H9 (cell line): ENCODE measurements at places on chromosomes 2 and 18. TPM values are rescaled to one million over a fixed set of nuclear protein-coding genes. Genes with fewer than 3 reads are reported as not detected.
A peak's percentile ranks its signal among the peaks of the same experiment; 100 is the strongest.

GRCh38 chr2:68302281-68302875 is 17.4 kb downstream of the CNRIP1 start:
- no peaks in the 10 kb centered on the region for H3K36me3 ChIP-seq
- no peaks in the 10 kb centered on the region for H3K27me3 ChIP-seq
- H3K27ac ChIP-seq, result no peak overlapping the region
- DNase-seq, result no peak
- H3K4me1 ChIP-seq, result no peaks in the 10 kb centered on the region

DNA sequence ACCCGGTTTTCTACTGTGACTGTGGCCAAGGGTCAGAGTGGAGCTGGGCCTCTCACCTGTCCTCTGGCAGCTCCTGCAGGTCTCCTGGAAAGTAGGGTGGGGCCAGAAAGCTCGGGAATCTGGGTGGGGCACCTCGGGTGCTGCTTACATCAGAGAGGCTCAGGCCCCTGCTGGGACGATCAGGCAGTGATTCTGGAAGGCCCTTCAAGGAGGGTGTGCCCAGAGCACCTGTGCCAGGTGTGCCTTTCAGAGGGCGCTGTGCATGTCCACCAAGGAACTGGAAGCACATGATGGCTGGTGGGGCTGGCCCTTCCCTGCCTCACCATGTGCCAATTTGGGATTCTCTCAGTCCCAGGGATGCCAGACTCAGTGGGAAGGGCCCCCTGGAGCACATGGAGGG is 44.0 kb downstream of the ATP6V1C2 start:
- no peak overlapping the region for H3K4me3 ChIP-seq
- DNase-seq, result no peak
- H3K27me3 ChIP-seq, result no peaks in the 10 kb centered on the region

DNA sequence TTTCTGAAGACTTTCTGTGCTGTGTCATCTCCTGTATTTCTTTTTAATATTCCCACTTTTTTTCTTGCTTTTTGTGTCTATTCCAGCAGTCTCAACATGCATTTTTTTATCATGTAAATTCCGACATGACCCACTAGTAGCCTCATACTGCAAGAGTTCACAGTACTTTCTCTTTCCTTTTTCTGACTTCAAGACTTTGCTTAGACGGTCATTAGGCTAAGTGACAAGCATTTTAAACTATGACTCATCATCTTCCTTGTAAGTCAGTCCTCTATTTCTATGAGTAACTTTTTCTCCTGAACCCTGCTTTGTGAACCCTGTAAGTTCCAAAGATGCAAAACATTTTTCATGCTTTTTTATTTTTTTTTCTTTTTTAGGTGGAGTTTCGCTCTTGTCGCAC is 381.2 kb downstream of the TXNL1 start:
- no peaks in the 10 kb centered on the region for H3K27me3 ChIP-seq
- no peak for DNase-seq
- no peak overlapping the region for H3K4me3 ChIP-seq
- no peaks in the 10 kb centered on the region for H3K4me1 ChIP-seq
- no peak overlapping the region for H3K27ac ChIP-seq

Gene POTEI
- 0.99 and 1.2 TPM in 2 replicates for total RNA-seq

DNA sequence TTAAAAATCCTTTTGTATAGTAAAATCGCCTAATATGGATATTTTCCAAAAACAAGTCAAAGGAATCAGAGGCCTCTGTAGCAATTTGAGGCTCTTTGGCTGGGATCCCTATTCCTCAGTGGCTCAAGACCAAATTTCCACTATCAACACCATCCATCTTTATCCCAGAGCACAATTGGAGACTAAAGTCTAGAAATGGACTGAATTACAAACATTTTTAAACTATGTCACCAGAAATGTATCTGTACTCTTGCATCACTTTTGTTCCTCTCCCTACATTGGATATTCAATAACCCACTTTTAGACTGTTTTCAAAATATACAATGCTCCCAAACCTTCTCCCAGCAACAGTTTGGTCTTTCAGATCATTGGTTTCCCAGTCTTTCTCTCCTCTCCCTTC is 140.4 kb upstream of the KLHL29 start:
- H3K4me1 ChIP-seq, result no peaks in the 10 kb centered on the region
- no peak overlapping the region for H3K4me3 ChIP-seq
- H3K27ac ChIP-seq, result no peak overlapping the region
- H3K27me3 ChIP-seq, result no peaks in the 10 kb centered on the region; the same call in 1 of the 2 replicates

GRCh38 chr2:44759823-44760222 is 181.7 kb upstream of the SIX3 start:
- no peaks in the 10 kb centered on the region for H3K27me3 ChIP-seq
- H3K4me3 ChIP-seq, result no peak overlapping the region
- no peaks in the 10 kb centered on the region for H3K36me3 ChIP-seq
- DNase-seq, result no peak
- no peak overlapping the region for H3K27ac ChIP-seq

DNA sequence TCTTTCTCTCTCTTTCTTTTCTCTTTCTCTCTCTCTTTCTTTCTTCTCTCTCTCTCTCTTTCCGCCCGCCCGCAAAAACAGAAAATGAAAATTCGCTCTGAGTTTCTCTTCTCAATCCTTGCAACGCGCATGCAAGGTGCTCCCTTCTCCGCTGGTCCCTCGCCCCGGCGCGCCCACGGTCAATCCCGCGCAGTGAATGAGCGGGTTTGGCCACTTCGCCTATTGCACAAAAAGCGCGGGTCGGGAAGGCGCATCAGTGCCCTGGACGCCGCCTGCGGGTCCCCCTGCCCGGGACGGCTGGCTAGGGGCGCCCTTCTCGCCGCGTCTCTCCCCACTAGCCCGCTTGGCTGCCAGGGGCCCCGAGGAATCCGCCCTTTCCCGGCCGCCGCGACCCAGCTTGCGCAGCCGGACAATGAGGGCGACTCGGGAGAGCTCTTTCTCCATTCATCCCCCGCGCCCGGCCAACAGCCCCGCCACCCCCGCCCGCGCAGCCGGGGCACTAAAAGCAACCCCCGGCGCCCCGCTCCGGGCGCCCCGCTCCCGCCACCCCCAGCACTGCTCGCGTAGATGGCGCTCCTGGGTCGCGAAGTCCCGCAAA is 706 bp downstream of the LAMA1 start:
- no peaks in the 10 kb centered on the region for H3K4me1 ChIP-seq
- peak overlapping the region; percentile 70 for H3K4me3 ChIP-seq

DNA sequence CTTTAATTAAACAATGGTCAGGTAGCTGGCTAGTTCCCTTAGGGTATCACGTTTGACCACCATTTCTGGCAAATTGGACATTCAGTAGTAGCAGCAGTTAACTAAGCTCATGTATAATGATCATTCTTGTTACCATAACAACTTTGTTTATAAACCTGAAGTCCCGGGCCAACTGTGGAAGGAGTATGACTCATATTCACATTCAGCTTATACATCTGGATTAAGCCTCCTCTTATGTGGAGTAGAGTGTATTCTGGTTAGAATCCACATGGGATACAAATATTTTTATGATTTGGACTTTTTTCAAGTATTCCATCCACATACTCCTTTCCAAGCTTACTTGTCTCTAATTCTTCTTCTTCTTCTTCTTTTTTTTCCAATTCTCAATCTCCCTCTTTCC is 70.3 kb upstream of the ZSWIM2 start:
- no peaks in the 10 kb centered on the region for H3K27me3 ChIP-seq
- H3K36me3 ChIP-seq, result no peaks in the 10 kb centered on the region
- no peak for DNase-seq
- H3K27ac ChIP-seq, result no peak overlapping the region
- no peak overlapping the region for H3K4me3 ChIP-seq

DNA sequence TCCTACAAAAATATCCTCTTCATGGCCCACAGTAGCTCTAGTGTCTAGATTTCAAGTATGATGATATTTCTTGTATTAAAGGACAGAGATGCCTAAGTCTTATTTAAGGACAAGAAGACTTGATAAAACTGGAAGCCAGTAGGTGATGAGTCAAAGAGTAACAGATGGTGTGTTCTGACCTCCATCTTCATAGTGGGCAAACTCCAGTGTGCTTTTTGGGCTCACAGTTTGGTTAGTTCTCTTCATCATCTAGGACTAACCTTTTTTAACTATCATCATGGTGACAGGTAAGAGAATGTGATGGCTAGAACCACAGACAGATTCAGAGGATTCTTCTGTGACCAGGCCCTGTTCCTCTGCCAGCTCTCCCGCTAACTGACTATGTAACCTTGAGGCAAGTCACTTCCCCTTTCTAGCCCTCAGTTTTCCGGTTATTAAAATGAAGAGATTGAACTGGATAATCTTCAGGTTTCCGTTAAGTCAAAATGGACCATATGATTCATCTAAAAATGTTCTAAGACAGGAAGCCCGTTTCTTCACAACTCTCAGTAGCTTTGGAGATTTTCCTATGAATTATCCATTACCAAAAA is 140.3 kb upstream of the RASGRP3 start:
- DNase-seq, result no peak
- no peak overlapping the region for H3K27ac ChIP-seq
- no peak overlapping the region for H3K4me3 ChIP-seq
- H3K27me3 ChIP-seq, result no peaks in the 10 kb centered on the region

Gene ANKRD62
- not detected in 2 replicates for total RNA-seq

GRCh38 chr2:96527286-96528005 is 9.1 kb upstream of the ARID5A start:
- DNase-seq, result peak; percentile 61
- H3K36me3 ChIP-seq, result no peaks in the 10 kb centered on the region
- H3K4me3 ChIP-seq, result peak overlapping the region; percentile 56
- H3K4me1 ChIP-seq, result no peaks in the 10 kb centered on the region

Gene CCDC148
- total RNA-seq, result 1.1 and 1.5 TPM in 2 replicates

Gene SPEG
- 23.7 and 25.2 TPM in 2 replicates for total RNA-seq

DNA sequence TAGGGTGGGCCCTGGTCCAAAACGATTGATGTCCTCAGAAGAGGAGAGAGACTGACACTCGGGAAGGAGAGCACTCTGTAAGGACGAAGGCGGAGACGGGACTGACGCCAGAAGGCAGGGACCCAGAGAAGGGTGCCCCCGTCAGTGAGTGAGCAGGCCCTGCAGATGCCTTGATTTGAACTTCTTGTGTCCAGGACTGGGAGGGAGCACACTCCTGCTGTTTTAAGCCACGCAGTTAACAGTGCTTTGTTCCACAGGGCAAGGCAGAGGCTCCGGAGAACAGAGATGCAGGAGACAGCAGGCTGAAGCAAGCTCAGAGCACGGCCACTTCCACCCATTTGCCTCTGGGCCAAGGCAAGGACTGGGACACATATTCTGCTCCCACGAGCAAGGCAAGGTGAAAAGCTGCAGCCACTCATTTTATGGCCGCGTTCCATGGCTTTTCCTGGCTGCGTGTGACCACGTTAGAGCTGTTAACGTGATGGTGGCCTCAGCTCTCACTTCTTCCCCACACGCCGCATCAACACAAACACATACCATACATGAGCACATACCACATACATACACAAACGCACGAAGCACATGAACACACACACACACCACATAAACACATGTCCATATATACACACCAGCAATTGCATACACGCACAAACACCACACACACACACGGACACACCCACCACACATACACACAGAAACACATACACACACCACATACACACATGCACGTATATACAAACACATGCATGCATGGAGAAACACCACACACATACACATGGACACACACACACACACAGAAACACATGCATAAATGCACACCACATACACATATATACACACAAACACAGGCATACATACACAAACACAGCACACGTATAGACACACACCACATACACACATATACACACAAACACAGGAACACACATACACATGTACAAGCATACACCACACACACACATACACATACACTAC is 521.0 kb upstream of the MYT1L start:
- H3K4me1 ChIP-seq, result no peaks in the 10 kb centered on the region; the same call in 1 of the 2 replicates
- H3K27ac ChIP-seq, result no peak overlapping the region
- H3K36me3 ChIP-seq, result no peaks in the 10 kb centered on the region

GRCh38 chr2:11659115-11659475 is 10.9 kb downstream of the NTSR2 start:
- no peaks in the 10 kb centered on the region for H3K27me3 ChIP-seq
- DNase-seq, result no peak
- H3K4me1 ChIP-seq, result no peaks in the 10 kb centered on the region
- no peak overlapping the region for H3K4me3 ChIP-seq
